ENCODE measurements at places on chromosomes 3 and 15. TPM values are rescaled to one million over a fixed set of nuclear protein-coding genes. Genes with fewer than 3 reads are reported as not detected.

Gene CADPS
- total RNA-seq = 6.6 TPM

Gene INSYN1
- total RNA-seq = 1.3 TPM

Gene CACNA2D3
- 2.5 TPM for total RNA-seq

Gene NGLY1
- total RNA-seq = 34.7 TPM

Gene GOLGA8G
- not detected for total RNA-seq

All from hepatocyte (in vitro differentiated cells).